ENCODE measurements at places on chromosomes 4 and X.

DNA sequence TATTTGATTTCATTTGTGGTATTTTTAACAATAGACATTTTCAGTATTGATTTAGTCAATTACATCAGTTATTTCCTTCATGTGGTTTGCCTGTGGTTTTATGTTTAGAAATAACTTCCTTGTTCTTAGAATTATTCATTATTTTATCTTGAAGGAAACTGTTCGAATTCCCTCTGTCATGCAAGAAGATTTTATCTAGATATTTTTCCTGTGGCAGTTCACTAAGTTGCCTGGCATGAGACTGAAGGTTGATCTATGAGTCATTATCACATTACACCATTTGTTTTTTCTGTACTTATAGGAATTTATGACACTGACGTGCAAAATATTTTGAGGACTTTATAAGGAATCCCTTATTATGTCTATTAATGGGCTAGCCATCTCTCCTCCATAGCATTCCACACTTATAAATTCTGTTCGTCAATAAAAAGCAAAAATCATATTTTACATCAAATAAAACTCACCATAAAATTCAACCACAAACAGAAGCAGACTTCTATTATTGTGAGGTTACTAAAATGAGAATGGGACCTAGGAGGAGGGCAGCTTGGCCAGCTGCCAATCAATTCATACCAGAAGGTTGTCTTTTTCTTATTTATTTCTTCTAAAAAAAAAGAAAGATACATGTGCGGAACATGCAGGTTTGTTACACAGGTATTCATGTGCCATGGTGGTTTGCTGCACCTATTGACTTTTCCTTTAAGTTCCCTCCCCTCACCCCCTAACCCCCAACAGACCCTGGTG is 179.0 kb downstream of the KCNIP4 start:
- DNase-seq = no peak

GRCh38 chrX:133838761-133839676 is 146.4 kb downstream of the GPC3 start:
- DNase-seq = peak; percentile 71

DNA sequence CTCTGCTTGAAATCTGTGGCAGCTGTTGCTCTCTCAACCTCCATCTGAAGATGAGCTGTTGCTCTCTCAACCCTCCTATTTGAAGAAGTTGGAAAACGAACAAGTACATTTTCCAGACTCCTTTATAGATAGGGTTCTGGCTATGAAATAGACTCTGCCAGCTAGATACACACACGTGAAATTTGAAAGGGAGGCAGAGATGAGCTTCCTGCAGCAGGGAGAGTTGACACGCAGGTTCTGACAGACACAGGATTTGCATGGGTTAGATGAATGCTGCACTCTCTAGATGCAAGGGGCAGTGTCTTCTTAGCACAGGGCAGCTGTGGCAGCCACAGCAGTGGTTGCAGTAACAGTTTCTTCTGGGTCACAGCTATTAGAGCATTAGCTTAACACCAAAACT is 8.0 kb upstream of the PYURF start:
- no peak for DNase-seq

DNA sequence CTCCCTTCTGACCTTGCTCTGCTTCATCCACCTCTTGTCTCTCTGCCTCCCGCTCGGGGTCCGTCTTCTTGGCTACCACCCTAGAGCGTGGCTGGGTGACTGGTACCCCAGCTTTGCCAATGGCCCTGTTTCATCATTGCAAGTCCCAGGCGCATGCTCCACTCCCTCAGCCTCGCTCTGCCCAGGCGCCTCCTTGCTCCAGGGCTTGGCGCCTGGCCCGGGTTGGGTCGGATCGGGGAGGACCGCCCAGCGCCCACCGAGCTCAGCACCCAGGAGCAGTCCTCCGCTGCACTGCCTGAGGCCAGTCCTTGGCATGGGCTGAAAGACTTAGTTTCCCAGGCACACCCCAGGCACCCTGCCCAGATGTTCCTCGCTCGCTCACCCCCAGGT is 577 bp downstream of the BGN start:
- peak; percentile 68 for DNase-seq
